Endothelial cell of coronary artery (primary cell): ENCODE measurements at places on chromosomes 1 and 21. TPM values are rescaled to one million over a fixed set of nuclear protein-coding genes. Genes with fewer than 3 reads are reported as not detected.

The ERRFI1 gene
- 17.1 and 174 TPM in 2 replicates for total RNA-seq

The ZNF436 gene
- total RNA-seq, result 21.3 and 25.6 TPM in 2 replicates

The PRDM16 gene
- 0.18 and 1.5 TPM in 2 replicates for total RNA-seq

The TRIM45 gene
- 1.1 and 1.3 TPM in 2 replicates for total RNA-seq

The CD160 gene
- total RNA-seq, result not detected in 2 replicates

The F13B gene
- not detected in 2 replicates for total RNA-seq

The GPR25 gene
- total RNA-seq, result not detected in 2 replicates

The TAL1 gene
- total RNA-seq, result 25.4 and 30.3 TPM in 2 replicates

The HTR6 gene
- not detected in 2 replicates for total RNA-seq

The PDC gene
- not detected in 2 replicates for total RNA-seq

The PTPRF gene
- 120 and 266 TPM in 2 replicates for total RNA-seq

The SPRR5 gene
- total RNA-seq, result not detected in 2 replicates

The KCNE1 gene
- total RNA-seq, result 0.09 and 0.18 TPM in 2 replicates

The S100A1 gene
- total RNA-seq, result not detected in 2 replicates

The LY9 gene
- not detected in 2 replicates for total RNA-seq

The C4BPB gene
- total RNA-seq, result 0.18 and 0.28 TPM in 2 replicates

The KRTAP13-2 gene
- total RNA-seq, result not detected in 2 replicates

The RGS4 gene
- total RNA-seq, result 281 and 578 TPM in 2 replicates

The ATG4C gene
- 5.1 and 6.5 TPM in 2 replicates for total RNA-seq

The CFAP107 gene
- not detected in 2 replicates for total RNA-seq

The HSD3B1 gene
- total RNA-seq, result not detected in 2 replicates

The WNT4 gene
- 0.09 TPM in 2 replicates for total RNA-seq

The BMP8B gene
- total RNA-seq, result under 0.01 and 0.19 TPM in 2 replicates

The LCE1B gene
- total RNA-seq, result not detected in 2 replicates

The GOLT1A gene
- total RNA-seq, result 0.09 TPM in 1 of 2 replicates, not detected in the other

The TNNT2 gene
- not detected in 2 replicates for total RNA-seq

The TMEM9 gene
- total RNA-seq, result 59.1 and 73.8 TPM in 2 replicates

The PPT1 gene
- 49.0 and 52.8 TPM in 2 replicates for total RNA-seq

The NTMT2 gene
- not detected in 2 replicates for total RNA-seq

The CLCA4 gene
- total RNA-seq, result not detected in 2 replicates

The MX1 gene
- total RNA-seq, result 5.0 and 6.4 TPM in 2 replicates

The LRRC52 gene
- not detected in 2 replicates for total RNA-seq
